Nucleus accumbens (tissue), 56 donors: ENCODE measurements at places on chromosomes 3 and 15.

- DNase-seq: no peak
Measured at GRCh38 chr15:49538520-49538919, 82.1 kb downstream of the FAM227B start.

DNA sequence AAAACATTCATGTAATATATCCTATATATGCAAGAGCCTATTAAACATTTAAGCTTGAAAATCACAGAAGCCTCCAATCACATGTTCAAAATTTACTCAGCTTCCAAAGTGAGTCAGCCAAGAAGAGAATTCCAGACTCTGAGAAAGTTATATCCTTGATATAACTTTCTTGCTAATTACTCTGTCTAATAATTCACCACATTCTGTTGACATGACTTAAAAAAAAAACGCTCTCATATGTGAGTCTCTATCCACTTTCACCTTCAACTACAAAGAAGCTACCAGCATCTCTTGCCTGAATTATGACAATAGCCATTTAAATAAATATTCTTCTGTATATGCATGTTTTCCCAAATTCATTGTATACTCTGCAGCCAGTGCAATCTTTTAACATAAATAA lies 1116.3 kb upstream of the CADM2 start:
- DNase-seq: no peak

DNA sequence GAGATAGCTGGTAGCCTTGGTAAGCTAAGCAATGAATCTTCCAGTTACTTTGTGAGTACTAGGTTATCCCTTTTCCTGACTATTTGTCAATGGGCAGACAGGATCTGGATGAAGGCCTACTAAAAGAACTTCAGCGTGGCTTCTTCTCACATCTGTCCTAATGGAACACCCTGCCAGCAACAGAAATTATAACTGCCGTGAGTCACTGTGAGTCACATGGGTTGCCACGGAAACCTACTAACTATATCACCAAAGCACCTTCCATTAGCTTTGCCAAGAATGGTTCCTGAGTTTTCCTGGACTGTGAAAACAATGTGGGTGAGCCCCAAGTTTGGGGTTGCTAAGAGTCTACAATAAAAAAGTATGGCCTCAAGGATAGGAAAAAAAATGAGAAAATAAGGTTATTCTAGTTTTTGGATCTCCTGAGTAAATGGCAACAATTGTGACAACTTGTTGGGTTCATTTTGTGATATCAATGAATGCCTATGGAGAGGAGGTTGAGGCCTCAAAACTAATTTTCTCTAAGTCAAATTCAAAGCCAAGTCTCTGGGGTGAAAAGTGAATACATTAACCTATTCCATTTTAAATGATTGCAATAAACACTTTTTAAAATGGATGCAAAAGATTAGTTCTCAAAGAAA lies 195.1 kb upstream of the ICE2 start:
- peak; percentile 31 for DNase-seq

- DNase-seq: no peak
Measured at GRCh38 chr3:43353393-43353792, 67.1 kb downstream of the SNRK start.

DNA sequence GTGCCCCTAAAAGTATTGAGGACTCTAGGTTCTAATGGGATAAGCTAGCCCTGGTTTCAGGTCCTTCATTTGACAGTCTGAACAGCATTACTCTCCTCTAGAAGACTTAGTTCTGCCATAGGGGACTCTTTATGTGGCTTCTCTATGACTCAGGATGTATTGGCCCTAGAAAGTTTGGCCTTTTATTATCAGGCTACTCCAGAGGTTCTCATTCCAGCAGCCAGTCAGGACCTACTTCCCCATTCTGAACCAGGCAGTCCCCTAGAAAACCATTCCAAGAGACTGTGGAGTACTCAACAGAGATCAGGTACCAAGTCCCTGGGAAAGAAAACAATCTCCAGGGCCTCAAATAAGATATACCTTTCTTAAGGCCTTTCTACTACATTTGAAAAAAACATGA lies 157.9 kb upstream of the TSPAN3 start:
- no peak for DNase-seq

- no peak for DNase-seq
Measured at GRCh38 chr3:187110156-187110555, 29.1 kb downstream of the RPL39L start.

- no peak for DNase-seq
Measured at GRCh38 chr3:77158730-77159581, 119.1 kb downstream of the ROBO2 start.

DNA sequence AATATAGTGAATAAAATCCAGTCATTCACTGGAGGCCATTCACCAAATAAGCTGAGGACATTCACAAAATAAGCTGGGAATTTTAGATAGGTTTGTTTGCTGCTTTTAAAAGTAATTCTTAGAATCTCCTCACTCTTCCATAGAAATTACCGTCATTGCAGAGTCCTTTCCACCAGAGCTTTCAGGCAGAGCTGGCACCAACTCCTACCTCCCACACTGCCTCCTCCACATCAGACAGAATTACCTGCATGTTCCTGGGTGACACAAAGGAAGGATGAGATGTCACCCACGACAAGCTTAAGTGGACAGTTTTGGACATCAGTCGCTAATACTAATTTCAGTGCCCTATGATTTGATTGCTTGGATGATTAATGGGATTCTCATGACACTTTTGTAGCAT lies 1113.2 kb downstream of the IGSF11 start:
- DNase-seq: no peak

- no peak for DNase-seq
Measured at GRCh38 chr15:88019656-88020055, 236.9 kb downstream of the NTRK3 start.

GRCh38 chr15:60118626-60119025 lies 114.5 kb downstream of the FOXB1 start:
- no peak for DNase-seq

- DNase-seq: peak; percentile 22
Measured at GRCh38 chr15:60781211-60781713, 302.3 kb upstream of the ICE2 start.

DNA sequence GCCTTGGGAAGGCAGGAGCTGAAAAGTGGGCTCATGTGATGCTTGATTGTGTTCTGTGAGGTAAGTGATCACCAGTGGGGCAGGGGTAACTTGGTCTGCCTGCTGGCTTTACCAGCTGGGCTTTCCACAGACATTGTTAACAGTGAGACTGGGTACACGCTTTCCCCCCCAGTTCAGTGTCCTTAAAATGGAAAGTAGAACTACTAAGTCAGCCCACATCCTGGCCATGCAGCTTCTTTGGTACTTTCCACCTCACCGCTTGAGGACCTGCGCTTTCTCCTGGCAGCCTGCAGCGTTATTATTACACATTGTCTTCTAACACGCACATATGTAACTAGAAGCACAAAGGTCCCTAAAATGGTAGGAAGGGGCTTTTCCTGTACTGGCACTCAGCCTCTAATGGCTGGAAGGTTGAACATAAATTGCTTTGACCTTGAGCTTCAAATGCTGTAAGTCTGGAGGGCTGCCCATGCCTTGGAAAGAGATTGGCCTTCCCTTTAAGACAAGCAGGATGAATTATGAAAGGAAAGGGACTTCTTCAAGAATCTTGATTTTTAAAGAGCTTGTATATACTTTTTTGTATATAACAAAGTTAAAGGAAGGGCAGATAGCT lies 216.1 kb upstream of the ROPN1 start:
- no peak for DNase-seq

DNA sequence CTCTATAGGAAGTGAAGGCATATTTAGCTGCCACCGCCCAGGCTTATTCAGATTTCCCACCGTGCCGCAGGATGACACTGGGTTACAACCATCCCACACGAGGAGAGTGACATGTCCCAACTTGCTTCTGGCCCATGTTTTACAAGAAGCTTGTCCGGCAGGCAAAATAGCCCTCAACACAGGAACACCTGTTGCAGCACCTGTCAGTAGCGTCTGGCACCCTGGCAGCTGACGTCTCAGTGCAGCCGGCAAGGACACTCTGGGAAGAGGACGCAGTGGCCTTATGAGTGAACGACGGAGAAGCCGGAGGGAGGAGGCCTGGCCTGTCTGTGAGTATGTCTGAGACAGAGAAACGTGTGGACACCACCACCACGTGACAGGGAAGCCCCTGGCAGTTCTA lies 32.1 kb downstream of the FAM174B start:
- DNase-seq: no peak

DNA sequence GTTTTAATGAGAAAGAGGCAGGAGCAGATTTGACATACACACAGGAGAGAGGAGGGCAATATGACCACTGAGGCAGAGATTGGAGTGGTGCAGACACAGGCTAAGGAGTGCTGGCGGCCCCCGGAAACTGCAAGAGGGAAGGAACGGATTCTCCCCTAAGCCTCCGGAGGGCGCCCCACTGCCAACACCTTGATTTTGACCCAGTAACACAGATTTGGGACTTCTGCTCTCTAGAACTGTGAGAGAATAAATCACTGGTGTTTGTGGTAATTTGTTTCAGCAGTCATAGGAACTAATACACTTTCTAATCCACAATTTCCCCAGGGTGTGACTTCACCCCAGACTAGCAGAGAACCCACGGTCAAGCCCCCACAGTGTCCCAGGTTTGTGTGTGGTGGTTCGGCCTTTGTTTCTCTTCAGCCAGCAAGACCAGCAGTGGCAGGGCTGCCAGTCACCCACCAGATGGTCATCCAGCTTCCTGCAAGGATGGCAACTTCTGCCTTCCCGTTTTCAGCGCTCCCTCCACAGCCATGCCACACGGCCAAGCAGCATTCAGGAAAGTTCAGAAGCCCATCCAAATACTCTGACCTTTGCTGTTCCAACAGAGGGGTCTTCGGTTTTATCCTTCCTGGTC lies 23.6 kb upstream of the TSPAN3 start:
- DNase-seq: no peak

- DNase-seq: no peak
Measured at GRCh38 chr3:185702262-185703225, 116.4 kb downstream of the SENP2 start.

GRCh38 chr15:93036951-93037819 lies 51.8 kb downstream of the RGMA start:
- DNase-seq: no peak

DNA sequence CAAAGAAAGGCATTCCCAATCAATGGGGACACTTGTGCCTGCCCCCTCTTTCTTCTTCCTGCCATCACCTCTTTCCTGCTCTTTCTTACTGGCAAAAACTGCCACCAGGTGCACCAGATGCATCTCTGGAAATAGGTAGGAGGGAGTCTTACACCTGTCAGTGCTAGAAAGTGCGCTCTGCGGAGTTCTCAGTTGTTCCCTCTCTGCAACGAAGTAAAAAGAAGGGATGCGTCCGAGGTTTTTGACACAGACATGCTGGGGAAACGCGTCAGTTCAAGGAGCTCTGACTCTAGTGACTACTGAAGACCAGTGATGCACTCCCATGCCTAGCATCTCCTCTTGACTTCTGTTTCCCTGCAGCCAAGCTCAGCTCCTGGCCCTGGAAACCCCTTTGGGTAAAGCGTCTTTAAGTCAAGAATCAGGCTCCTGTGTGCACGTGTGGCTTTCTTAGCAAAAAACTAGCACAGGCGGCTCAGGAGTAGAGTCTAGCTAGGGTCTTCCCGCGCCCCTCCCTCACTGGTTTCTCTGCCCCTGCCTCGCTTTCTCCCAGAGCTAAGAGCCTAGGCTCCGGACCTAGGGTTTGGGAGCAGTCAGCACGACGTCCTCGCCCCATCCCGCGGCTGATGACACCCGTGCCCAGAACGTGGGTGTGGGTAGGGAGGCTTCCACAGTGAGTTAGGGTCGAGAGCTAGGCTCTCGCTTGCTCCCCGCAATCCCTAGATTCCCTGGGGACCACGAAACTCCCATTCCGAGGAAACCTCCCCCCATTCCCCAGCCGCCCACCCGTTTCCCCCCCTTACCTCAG lies 564 bp upstream of the GRM7 start:
- no peak for DNase-seq

DNA sequence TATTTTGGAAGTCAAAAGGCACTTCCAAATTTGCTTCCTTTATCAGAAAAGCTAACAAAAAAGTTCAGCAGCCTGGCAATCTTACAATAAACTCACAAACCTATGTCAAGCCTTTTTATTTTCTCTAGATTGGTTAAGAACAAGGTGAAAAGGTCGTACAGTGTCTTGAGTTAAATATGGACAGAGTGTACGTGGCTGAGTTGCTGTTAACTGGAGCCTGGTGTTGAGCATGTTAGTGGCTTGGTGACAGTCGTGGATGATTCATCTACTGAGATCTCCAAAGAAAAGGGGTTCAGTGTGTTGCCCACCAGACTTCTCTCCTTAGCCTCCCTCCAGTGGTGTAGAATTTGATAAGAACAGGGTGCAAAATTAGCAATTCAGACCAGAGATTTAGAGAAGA lies 89.7 kb downstream of the SSR3 start:
- DNase-seq: no peak

- DNase-seq: no peak
Measured at GRCh38 chr15:100339999-100340398, 1.8 kb downstream of the ADAMTS17 start.

- DNase-seq: no peak
Measured at GRCh38 chr3:180680097-180680430, 775 bp upstream of the CCDC39 start.

- DNase-seq: peak; percentile 77
Measured at GRCh38 chr3:67113802-67114407, 115.8 kb downstream of the KBTBD8 start.

DNA sequence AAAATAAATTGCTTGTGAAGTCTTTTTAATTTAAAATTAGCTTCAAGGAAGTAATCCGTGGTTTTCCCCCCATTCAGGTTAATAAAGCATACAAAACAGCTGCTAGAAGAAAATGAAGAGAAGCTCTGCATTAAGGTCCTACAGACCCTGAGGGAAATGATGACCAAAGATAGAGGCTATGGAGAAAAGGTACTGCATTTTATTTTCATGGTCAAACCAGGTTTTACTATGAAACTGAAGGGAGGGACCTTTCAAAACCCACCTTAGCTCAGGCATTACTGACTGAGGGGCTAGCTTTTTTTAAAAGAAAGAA lies 218.5 kb downstream of the ITPR1 start:
- DNase-seq: no peak

DNA sequence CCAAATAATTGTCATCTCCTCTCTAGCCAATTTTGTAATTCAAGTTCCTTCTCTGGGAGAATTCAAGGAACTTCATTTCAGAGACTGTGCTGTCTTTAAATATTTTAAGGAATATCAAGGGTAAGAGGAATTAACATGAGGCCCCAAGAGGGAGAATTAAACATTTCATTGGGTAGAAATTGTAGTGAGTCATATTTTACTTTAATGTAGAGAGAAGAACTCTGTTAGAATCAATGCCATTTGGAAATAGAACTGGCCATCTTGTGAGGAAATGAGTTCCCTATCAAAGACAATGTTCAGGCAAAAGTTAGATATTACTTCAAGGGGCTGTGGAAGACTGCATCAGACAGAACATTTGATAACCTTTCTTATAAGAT lies 43.5 kb upstream of the TP63 start:
- no peak for DNase-seq

DNA sequence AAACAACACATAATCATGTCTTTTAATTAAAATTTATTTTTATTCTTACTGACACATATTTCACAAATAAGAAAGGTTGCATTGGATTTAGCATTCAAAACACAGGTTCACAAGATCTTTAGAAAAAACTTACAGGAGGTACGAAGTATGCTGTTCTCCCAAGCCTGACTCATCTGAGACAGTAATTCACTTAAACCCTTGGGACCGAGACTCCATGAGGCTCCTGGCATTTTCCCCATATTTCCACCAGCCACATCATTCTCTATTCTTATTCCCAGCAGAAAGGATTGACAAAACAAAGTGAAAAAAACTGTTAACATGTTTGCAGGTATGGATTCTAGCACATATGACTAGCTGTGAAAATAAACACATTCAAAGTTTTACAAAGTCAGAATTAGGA lies 52.6 kb downstream of the CNTN3 start:
- DNase-seq: no peak
